ENCODE measurements at places on chromosomes 2 and 18. TPM values are rescaled to one million over a fixed set of nuclear protein-coding genes. Genes with fewer than 3 reads are reported as not detected.

The ALPG gene
- total RNA-seq: not detected

The CYP26B1 gene
- not detected for total RNA-seq

GRCh38 chr2:94984964-94985575, 40.4 kb upstream of the MAL start:
- no peak for DNase-seq

- no peak for DNase-seq
Measured at GRCh38 chr18:58958628-58959027, 94.0 kb downstream of the ZNF532 start.

DNA sequence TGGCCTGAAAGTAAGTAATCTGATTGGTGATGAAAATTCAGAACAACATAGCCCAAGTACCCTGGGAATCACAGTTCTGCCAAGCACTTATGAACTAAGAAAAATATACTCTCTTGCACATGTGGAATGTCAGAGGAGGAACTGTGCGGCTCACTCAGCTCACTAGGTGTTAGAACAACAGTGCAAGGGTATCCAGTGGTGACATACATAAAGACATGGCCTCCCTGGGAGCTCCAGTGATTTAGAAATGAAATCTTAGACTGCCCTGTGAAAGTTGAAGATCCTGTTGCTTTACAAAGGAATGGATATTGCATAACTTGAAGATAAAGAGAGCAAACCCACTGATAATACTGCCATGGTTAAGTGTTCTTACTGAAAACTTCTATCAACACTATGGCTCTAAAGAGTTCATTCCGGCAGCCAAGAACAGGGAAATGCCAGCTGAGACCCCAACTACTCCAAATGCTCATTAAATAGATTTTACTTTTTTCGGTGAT, 246.2 kb downstream of the ARHGAP15 start:
- no peak for DNase-seq

DNA sequence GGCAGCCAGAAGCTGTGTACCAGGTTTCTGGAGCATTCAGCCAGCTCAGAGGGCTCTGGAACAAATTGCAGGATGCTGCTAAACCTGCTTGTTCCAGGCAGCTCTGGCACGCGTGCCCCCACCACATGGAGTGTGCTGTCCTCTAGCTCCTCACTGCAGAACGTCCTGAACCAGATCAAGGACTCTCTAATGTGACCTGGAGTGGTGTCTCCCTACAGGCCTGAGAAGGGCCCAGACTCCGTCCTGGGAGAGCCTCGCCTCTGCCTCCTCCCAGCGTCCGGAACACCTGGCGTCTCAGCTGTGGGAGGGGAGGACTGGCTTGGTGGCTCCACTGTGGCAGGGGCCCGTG, 115.6 kb upstream of the GPC1 start:
- no peak for DNase-seq

GRCh38 chr2:109331081-109331480, 202.1 kb downstream of the SH3RF3 start:
- no peak for DNase-seq

DNA sequence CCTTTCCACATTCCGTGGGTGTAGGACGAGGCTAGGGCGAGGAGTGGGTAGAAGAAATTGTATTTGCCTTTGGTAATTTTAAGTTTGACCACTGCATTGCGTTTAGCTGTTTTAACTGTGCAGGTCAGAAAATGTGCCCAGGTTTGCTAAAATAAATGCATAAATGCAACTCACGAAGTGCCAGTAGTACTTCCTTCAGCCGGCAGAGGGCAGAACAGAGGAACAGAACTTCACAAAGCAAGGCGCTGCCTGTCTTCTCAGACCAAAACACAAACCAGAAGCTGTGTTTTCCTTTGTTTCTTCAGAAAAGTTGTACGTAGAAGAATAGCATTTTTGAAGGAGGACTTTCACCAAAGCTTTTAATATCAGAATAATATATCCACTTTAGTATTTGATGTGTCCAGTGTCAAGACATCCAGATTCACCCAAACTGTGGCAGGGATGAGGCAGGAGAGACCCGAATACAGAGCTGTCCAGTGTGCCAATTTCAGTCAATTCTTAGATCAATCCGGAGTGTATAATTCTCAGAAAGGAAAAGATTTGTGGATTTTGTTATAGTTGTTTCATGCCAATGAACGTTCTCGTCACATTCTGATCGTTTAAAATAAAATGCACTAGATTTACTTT, 348.6 kb downstream of the DLGAP1 start:
- DNase-seq: peak; percentile 27

DNA sequence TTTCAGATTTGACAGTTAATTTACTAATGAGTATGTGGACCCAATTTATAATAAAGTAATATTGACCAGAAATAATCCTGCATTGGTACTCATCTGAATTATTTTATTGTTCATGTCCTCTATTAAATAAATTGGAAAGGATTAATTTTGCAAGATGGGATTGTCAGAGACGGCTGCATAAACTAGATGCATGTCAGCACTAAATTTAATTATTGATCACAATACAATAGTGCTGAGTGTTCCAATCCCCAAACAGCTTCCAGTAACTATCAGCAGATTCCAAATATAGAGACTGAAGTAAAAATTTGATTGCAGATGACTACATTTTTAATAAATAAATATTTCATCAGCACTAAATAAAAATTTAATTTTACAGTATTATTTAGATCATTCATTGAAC, 387.2 kb downstream of the GRB14 start:
- no peak for DNase-seq

The PHOSPHO2 gene
- total RNA-seq: 7.4 TPM

DNA sequence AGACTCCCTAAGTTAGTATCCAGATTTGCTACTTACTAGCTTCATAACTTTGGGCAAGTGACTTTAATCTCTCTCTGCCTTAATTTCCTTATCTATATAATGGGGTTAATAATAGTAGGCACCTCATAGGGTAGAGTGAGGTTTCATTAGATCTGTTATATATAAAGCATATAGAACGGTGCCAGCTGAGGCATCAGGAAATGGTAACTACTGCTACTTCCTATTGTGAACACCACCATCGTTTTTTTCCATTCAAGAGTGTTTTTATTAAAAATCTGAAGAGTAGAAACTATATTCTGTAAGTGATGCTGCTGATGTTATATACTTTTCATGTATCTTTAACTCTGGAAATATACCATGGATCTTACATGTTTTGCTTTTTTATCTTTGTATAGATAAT, 44.3 kb downstream of the MALT1 start:
- DNase-seq: no peak

- DNase-seq: no peak
Measured at GRCh38 chr2:54330926-54331835, 75.2 kb upstream of the TSPYL6 start.

GRCh38 chr2:219458996-219459395, 24.4 kb downstream of the SPEG start:
- no peak for DNase-seq

The MEIS1 gene
- total RNA-seq: 3.4 TPM

DNA sequence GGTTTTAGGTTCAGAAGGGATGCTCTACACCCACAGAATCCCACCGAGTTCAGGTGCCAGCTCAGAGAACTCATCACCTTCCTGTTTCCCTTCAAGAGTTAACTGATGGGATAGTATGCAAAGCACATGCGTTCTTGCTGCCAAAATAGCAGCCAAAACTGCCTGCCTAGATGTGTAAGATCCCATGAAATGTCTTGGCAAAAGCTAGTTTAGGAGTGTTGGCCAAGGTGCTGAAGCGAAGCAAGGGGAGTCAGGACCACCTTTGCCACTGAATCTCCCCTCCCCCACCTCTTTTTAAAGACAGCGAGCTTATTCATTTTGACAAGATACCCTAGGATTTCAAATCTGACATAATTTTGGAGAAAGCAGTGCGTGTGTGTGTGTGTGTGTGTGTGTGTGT, 2.1 kb downstream of the DOCK10 start:
- no peak for DNase-seq

DNA sequence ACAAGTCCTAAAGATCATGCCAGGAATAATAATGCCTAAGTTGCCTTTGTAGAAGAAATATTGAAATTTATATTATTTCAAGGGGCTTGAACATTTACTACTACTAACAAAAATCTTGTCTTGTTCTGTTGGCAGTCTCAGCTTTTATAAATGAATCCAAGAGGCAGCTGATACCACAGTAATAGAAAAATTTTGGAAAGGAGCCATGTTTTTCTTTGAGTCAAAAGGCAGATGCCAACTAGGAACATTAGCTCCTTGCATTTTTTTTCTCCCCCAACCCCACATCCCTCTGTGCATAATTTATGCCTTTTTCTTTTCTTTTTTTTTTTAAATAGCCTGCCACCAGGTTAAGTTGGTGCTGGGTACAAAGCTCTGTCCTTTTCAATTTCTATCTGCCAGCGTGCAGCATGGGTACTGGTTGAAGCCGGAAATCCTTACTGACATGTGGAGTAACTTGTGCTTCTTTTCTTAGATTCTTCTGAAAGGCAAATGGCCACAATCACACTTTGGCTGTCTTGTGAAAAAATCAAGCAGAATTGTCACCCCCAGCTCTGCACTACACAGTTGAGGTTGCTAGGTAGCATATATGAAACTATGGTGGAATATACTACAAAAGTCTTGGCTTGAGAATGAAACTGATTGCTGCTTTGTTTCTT, 98.8 kb downstream of the RHBDD1 start:
- DNase-seq: no peak

DNA sequence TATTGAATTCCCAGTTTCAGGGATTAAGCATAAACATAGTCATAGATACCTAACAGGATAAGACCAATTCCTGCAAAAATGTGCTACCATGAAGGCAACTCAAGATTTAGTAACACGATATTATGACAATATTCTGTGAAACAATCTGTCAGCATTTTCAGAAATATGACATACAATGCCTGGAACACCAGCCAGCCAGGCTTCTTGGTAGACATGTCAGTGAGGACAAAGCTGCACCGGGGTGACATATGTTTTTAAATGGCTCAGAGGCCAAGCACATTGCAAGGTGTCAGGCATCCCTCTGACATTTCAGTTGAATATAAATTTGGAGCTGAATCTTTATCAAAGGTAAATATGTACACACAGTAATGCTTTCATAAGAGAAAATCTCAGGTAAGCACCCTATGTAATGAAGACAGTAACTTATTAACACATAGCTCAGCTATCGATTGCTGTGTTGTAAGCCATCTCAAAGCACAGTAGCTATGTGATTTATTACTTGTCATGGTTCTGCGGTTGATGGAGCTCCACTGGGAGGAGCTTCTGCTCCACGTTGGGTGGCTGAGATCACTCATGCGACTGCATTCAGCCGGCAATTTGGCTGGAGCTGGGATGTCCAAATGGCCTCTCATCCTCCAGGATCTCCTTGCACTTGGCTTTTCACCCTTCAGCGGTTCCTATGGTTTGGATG, 31.9 kb upstream of the EML6 start:
- no peak for DNase-seq
